ENCODE measurements at places on chromosomes 12 and 14.

DNA sequence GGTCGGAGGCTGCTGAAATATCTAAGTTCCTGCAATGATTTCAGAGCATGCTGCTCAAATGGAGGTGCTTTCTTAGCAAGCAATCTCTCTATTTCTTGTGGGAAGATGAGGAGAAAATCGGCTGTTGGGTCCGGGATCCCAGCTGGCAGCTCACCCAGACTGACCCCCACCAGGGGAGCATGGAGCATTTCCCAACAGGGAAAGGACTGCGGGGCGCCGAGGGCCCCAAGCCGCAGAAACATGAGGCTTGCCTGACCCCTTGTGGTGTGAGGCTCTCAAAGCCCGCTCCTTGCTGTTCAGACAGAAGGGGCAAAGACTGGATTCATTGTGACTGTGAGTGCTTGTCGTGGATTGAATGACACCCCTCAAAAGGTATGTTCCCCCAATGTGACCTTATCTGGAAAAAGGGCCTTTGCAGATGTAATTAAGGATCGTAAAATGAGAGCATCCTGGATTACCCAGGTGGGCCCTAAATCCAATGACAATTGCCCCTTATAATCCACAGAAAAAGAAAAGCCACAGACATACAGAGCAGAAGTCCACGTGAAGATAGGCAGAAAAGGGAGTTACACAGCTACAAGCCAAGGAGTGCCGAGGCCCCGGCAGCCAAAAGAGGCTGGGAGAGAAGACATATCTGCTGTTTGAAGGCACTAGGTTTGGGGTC lies 116.3 kb upstream of the VASH1 start:
- peak; percentile 26 for DNase-seq

DNA sequence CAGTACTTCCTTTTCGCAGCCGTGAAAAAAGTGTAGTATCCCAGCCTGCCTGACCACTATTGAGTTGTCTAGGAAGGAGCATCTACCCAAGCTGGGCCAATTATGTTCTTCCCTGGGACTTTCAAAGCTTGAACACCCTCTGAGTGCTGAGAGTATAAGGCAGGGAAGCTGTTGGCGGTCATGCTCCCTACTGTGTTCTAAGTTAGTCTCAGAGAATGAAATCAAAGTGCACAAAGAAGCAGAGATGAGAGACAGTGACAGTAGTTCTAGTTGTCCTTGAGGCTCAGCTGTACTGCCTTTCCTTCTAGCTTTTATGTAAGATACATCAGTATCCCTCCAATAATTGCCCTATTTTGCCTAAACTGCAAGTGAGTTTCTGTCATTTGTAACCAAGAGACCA lies 427.1 kb upstream of the SEL1L start:
- DNase-seq = no peak

DNA sequence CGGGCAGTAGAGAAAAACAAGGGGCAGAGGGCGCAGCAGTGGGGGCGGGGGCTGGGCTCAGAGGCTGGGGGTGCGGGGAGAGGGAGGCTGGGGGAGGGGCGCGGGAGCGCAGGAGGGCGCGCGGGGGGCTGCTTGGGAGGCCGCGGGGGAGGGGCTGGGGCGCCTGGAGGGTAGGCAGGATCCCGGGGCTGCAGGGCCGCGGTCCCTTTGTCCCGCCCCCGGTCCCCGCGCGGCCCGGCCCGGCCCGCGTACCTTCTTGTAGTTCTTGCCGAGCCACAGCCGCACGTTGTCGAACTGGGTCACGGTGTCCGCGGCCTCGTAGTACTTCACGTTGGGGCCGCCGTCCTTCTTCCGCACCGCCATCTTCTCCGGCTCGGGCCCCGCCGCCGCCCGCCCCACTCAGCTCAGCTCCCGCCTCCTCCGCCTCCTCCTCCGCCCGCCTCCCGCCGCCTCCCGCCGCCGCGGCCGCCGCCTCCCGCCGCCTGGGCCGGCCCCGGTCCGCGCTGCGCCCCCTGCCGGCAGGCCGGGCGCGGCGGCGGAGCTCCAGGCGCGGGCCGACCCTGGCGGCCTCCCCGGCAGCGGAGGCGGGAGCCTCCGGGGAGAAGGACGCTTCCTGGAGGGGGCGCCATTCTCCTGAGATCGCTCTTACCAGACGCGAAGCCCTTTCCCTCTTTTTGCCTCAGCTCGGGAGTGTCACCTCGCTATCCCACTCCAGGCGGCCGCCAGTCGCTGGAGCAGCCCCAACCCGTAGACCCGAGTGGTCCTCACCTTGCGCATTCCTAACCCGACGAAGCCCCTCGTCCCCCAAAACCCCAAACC lies at the start of gene SMARCC2:
SMARCC2 (minus strand) TSS at position 385 of the 819 bp plus-strand sequence; CDS start at position 363, 22 bp downstream.
- peak; percentile 96 for DNase-seq

DNA sequence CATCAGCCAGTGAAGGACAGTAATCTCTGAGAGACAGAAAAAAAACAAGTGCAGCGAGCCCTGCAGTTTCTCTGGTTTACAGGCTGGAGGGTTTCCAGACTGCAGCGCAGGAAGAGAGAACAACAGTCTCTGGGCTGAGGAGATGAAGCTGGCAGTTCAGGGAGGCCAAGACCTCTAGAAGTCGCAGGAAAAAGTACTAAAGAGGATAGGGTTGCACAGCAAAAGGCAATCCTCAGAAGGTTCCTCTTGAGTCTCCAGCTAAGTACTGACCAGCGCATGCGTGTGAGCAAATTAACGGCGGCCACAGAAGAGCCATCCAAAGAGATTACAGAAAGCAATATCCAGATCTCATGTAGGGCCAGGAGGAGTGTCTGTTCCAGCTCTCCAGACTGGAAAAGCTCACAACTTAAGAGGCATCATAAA lies 12.2 kb upstream of the CCDC60 start:
- DNase-seq = no peak

DNA sequence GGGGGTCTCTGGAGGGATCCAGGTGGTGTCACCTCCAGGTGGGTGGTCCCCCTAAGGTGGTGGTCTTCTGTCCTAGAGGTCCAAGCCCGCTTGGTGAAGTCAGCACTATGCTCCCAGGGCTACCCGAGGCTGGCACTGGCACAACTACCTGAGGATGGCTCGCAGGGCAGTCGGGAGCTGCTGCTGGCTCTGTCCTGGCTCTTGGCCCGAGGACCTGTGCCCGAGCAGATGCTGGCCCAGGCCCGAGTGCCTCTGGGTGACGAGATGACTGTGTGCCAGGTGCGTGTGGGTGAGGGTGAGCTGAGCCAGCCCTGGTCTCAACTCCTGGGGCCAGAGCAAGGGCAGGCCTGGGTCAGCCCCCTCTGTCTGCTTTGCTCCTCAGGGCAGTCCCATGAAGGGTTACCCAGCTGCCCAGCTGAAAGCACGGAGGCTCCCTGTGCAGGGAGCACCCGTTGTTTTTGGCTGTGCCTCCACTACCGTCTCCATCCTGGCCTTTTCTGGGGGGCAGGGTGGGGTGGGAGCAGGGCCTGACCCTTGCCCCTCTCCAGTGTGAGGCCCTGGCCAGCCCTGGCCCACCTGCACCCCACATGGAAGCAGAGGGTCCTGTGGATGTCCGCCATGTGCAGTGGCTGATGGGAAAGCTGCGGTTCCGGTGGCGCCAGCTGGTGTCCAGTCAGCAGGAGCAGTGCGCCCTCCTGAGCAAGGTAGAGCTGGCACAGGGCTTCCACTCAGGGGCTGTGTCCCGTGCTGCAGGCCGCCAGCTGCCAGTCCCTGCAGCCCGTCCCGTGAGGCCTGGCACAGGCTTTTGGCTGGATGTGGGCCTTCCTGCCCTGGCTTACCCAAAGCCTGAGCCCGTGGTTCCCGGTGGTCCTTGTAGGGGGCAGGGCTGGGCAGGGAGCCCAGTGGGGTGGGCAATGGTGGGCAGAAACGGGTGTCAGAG lies 1.3 kb downstream of the TEDC1 start:
- no peak for DNase-seq

DNA sequence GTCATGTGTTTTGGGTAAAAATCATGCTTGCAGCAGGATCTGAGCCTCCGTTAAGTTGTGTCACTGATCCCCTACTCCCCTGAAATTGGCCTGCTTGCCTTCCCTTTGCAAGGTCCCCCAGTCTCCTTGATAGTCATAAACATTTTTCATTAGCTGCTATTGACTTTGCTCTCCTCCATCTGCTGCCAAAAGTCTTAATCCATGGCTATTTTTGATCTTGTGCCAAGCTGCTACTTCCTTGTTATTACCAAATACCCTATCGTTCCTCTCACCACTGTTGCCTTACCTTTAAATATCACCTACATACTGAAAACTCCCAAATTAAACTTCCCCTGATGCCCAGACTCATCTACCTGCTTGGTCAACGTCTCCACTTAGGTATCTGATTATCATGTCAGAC lies 148.3 kb downstream of the PHLDA1 start:
- DNase-seq = no peak

DNA sequence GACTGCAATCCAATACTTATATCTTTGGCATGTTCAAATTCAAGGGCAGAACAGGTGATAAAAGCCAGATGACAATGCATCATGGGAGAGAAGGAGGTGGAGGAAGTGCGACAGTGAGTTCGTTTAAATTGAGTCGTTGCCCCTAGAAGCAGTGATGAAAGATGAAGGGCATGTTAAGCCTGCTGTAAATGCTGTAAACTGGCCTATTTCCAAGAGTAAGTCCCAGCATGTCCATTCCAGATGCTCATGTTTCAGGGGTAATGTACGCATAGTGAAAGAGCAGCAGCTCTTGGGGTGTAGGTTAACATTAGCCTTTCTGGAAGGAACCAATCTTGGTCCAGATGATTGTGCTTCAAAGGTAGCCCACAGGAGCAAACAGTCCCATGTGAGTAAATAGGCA lies 97.1 kb downstream of the C2CD5 start:
- DNase-seq = no peak

GRCh38 chr12:16492240-16492639 lies 113.7 kb downstream of the LMO3 start:
- DNase-seq = no peak

GRCh38 chr14:96267916-96268315 lies 11.9 kb downstream of the BDKRB1 start:
- DNase-seq = no peak

DNA sequence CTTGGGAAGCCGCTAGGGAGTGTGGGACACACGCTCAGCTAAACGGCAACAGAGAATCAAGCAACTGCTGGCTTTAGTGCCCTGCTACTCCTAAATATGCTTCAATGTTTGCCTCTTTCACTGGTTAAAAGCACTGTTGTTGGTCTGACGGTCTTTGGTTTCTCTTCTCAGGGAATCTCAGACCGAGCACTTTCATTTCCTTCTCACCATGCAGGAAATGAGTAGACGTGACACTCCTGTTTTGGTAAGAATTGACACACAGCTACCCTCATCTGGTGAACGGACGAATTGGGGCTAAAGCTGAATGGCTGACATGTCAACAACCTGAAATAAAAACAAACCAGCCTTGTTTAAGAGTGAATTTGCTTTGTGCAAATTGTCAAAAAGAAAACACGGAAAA lies 57.5 kb upstream of the PIWIL1 start:
- DNase-seq = no peak

DNA sequence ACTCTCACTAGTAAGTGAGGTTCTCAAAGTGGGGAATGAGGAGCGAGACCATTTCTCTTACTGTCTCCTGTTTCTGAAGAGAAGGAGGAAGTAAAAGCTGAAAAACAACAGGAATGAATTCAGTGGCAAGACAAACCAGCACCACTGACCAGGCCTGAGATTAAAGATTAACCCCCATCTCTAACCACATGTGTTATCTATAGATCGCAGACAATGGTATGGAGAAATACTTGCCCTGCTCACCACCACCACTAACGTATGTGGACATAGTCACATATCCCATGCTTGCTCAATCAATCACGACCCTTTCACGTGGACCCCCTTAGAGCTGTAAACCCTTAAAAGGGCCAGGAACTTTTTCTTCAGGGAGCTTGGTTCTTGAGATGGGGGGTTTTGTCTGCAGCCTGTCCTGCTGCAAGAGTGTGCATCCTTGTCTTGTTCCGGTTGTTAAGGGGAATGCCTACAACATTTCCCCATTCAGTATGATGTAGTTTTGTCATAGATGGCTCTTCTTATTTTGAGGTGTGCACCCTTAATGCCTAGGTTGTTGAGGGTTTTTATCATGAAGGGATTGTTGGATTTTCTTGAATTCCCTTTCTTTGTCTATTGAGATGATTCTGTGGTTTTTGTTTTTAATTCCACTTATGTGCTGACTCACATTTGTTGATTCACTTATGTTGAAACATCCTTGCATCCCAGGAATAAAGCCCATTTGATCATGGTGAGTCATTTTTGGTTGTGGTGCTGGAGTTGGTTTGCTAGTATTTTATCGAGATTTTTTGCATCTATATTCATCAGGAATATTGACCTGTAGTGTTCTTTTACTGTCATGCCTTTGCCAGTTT lies 698.8 kb upstream of the LMO3 start:
- peak; percentile 89 for DNase-seq

- peak; percentile 47 for DNase-seq
Measured at GRCh38 chr14:82710267-82710841, 1176.7 kb upstream of the SEL1L start.

Measured in ACHN (cell line).